ENCODE measurements at places on chromosomes 3 and 15.

DNA sequence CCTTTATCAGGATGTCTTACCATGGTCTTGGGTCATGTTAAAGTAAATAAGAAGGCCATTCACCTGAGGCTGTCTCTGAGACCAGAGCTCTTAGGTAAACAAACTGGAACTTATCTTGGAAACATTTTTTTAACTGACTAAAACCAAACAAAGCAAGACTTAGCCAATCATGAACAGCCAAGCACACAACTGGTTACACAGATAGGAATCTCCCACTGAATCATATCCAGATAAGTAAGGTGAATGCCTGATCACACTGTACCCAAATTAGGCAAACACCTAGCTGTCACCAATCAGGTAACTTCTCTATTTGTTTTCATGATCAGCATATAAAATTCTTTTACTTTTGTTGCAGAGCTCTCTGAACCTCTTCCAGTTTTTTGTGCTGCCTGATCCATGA lies 205.4 kb downstream of the CNTN3 start:
- DNase-seq, result no peak

DNA sequence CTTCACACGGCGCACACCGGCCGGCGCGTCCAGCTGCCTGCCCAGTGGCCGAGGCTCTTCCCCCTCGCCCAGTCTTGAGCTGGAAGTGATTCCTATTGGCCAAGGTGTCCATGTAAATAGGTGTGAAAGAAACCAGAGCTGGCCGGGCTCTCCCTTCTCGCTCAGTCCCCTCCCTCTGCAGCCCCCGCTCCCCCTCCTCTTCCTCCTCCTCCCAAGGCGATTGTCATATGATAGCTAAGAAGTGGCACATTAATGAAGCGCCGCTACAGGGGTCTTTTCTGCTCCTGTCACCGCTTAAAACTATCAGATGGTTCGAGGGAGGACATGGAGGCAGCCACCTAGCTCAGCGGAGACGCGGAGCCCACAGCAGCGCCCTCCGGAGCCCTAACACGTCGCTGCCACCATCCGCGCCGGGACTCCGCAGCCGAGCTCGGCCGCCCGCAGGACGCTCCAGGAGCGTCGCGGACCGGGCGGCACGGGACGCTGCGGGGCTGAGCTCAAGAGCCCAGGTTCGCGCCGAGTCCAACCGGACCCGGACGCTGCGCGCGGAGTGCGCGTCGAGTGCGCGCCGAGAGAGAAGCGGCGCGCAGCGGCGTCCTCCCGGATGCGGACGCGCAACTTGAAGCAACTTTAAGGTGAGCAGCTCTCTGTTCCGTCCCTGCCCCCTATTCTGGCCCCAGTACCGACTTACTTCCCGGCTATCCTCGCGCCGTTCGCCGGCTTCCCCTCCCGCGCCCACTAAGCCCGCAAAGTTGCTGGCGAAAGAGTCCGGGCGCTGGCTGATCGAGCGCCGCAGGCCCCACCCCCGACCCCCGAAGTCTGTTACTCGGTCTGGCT lies at the start of gene FOXB1:
TSS of gene FOXB1 (plus strand) at position 303 of the 837 bp plus-strand sequence. CDS start 653 bp downstream, outside the sequence.
- no peak for DNase-seq

DNA sequence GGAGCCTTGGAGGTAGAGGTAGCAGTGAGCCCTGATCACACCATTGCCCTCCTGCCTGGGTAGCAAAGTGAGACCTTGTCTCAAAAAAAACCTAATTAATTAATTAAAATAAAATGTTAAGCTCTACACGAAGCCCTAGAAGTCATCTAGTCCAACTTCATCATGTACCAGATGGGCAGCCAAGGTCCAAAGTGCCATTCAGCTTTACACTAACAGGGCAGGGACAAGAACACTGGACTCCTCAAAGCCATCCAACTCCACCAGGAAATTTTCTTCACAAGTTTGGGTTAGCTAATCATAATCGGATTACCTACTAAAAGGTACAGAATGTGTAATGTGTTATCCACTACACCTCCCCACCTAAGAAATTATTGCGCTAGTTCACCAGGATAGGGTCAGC lies 48.8 kb downstream of the WWTR1 start:
- no peak for DNase-seq

DNA sequence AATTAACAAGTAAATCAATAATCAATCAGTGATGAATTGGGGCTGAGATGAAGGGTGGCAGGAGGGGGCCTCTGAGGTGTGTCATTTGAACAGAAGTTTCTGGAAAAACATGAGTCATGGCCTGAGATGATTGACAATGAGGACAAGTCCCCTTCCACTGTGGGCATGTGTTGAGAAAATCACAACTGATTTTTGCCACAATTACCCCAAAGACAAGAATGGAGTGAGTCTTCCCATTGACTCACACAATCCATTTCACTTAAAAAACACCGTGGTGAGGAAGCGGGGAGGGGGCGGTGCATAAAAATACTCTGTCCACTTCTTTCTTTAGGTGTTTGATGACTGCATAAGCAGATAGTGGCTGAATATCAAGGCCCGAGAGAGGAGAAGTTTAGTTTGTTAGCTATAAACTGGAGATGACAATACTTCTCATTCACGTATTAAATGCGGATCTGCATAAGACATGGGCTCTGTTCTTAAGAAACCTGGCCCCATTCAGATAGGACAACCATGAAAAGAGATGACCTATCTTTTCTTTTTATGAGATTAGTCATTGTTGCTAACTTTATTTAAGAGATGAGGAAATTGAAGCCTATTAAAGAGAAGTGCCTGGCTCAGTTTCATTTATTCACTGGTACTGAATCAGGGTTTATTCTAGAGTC lies 34.7 kb downstream of the SHC4 start:
- peak; percentile 48 for DNase-seq

GRCh38 chr3:67044955-67045354 lies 46.8 kb downstream of the KBTBD8 start:
- DNase-seq, result no peak

GRCh38 chr15:58454950-58455401 lies 23.2 kb downstream of the LIPC start:
- no peak for DNase-seq

GRCh38 chr3:27728195-27729087 lies 6.3 kb upstream of the EOMES start:
- DNase-seq, result no peak

DNA sequence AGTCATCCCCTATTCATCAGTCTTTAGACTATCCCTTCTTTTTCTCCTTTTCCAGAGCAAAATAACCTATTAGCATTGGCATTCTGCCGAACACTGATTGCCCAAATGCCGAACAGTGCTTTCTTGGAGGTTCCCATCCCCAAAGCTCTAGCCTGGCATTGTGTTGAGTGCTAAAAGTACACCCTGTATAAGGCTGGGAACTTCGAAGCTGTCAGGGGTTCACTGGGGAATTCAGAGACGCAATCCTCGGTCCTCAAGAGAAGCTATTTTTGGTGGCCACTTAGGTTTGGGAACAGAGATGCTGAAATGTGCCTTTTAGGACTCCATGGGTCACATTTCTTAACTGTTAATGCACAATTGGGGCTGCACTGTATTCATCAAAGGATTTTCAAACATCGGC lies 8.4 kb downstream of the FRMD5 start:
- no peak for DNase-seq
